ENCODE measurements at places on chromosomes 5 and 9.

DNA sequence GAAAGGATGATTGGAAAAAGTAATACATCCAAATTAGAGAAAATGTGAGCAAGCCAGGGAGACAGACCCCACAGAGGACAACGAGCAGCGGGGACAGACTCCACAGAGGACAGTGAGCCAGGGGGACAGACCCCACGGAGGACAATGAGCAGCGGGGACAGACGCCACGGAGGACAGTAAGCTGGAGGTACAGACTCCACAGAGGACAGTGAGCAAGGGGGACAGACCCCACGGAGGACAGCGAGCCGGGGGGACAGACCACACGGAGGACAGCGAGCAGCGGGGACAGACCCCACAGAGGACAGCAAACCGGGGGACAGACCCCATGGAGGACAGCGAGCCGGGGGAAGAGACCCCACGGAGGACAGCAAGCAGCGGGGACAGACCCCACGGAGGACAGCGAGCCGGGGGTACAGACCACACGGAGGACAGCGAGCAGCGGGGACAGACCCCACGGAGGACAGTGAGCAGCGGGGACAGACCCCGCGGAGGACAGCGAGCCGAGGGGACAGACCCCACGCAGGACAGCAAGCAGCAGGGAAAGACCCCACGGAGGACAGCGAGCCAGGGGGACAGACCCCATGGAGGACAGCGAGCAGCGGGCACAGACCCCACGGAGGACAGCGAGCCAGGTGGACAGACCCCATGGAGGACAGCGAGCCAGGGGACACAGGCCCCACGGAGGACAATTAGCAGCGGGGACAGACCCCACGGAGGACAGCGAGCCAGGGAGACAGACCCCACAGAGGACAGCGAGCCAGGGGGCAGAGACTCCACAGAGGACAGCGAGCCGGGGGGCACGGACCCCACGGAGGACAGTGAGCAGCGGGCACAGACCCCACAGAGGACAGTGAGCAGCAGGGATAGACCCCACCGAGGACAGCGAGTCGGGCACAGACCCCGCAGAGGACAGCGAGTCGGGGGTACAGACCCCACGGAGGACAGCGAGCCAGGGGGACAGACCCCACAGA lies 1.9 kb upstream of the ZDHHC11 start:
- DNase-seq: no peak

DNA sequence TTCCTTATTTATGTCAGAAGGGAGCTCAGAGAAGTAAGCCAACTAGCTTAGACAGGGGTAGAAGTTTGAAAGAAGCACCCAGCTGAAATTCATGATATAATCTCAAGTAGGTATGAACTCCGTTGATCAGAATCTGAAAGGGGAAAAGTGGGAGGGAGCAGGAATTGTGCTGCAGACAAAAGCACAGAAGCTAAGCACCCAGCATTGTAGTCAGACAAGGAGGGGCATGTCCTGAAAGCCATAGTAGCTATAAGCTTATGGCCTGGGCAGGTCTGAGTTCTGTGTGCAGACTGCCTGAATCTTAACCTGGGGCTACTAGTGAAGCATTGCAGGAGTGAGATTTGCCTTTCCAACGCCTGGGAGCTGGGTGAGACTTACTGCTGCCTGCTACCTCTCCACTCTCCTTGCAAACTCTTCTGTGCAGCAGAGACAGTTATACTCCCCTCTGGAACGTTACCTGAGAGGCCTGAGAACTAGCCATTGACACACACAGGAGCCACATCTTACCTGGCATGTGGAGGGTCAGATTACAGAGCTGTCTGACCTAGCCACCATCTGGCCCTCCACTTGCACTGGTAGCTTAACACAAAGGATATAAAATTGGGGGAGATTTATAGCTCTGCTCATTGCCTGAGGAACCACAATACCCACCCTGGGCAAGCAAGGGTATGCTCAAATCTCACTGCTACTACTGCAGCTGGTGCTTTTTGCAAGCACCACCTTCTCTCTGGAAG lies 9.8 kb upstream of the CYLC2 start:
- DNase-seq: no peak

GRCh38 chr5:16784843-16785791 lies 151.0 kb downstream of the MYO10 start:
- DNase-seq: no peak

DNA sequence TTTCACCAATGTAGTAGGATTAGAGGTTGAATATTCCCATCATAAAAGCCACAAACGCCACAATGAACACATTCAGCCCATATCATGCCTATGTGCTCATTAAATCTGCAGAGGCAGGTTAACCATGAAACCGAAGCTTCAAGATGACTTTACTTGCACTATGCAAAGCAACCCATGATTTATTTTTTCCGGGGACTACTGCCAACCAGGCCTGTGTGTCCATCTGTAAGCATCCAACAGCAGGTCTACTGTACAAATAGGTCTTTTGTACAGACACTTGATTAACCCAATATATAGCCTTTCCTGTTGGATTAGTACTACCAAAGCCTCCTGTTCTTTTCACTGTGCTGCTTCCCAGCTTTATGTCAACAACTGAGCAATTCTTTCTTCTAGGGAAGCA lies 104.9 kb upstream of the CDH10 start:
- no peak for DNase-seq

DNA sequence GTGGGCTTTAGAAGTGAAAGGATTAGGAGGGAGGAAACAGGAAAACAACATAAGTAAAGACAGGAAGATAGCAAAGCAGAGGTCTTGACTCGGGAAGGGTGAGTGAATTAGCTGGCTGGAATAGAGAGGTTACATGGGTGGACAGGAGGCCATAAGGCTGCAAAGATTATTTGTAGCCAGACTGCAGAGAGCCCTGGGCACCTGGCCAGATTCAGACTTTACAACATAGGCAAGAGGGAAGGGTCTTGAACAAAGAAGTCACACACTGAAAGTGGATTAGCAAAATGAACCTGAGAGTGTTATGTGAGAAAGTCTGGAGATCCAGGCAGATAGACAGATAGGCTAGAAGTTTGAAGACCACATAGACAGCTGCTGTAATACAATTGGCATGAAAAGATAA lies 29.7 kb upstream of the CER1 start:
- DNase-seq: no peak

GRCh38 chr9:122936464-122936863 lies 4.4 kb upstream of the RABGAP1 start:
- DNase-seq: no peak

DNA sequence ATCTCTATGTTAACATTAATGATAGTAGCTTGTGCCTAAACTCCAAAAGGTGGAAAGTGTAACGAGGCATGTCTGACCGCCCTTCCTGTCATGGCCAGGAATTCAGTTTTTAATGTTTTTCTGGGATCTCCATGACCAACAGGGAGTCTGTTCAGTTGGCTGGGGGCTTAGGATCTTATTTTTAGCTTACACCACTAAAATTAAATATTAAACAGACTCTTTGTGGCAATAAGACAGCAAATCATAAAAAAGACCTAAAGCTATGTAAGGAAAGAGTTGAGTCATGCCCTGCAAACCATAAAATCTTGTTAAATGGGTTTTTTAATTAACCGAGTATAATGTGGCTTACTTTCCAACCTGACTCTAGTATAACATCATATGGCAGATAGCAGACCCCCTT lies 247.8 kb downstream of the DIRAS2 start:
- DNase-seq: no peak

DNA sequence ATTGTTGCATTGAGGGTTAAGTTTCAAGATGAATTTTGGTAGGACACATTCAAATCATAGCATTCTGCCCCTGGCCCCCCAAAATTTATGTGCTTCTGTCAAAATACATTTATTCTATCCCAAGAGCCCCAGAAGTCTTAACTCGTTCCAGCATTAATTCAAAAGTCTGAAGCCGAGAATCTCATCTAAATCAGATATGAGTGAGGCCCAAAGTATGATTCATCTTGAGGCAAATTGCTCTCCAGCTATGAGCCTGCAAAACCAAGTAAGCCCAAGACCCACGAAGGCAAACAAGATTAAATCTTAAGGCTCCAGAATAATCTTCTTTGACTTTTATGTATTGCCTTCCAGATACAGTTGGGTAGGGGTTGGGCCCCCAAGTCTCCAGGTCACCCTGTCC lies 19.2 kb downstream of the TNPO1 start:
- DNase-seq: no peak

- no peak for DNase-seq
Measured at GRCh38 chr9:120424248-120424647, 155.7 kb downstream of the CDK5RAP2 start.

DNA sequence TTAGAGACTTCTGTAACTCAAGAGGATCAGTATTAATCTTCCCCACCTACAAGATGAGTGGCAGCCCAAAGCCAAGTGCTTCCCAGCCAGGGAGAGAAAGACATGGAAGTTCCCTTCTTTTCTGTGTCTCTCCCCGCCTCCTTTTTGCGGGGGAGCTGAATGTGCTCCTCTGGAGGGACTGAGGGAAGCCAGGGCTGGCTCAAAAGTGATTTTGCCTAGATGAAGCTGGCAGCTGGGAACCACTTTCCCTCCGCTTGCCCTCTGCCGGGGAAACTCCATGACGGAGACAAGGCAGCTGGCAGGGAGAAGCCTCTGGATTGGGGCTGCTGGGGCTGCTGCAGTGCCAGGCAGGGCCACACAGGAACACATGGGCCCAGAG lies 24.4 kb downstream of the EGR1 start:
- DNase-seq: no peak

DNA sequence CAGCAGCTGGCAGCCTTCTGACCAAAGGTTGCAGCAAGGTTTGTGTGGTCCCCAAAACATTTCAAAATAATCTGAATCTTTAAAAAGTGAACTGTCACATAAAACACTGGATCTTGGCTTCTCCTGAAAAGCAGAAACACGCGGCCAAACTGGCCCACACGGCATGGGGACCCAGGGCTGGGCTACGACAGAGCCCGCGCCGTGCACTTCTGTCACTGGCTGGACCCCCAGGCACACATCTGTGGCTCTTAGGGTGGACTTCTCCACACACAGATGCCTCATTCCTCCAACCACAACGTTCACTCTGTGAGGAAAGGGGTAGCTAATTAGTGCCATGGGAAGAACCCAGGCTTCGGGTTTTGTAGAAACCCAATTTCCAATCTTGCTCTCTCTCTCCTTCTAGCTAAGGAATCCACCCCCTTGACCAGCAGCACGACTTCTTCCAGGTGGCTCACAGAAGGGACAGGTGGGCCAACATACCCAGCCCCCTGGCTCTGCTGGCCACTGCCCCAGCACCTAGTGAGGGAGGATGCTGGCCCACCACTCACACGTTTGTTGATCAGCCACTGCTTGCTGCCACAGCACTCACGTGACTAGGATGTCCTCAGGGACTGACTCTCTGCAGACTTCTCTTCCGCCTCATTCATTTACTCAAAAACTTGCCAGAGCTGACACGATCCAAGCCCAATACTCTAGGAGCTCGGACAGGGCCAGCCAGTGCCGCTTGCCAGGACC lies 17.9 kb downstream of the LMAN2 start:
- no peak for DNase-seq

GRCh38 chr9:82110881-82111280 lies 122.3 kb downstream of the SPATA31D1 start:
- no peak for DNase-seq

DNA sequence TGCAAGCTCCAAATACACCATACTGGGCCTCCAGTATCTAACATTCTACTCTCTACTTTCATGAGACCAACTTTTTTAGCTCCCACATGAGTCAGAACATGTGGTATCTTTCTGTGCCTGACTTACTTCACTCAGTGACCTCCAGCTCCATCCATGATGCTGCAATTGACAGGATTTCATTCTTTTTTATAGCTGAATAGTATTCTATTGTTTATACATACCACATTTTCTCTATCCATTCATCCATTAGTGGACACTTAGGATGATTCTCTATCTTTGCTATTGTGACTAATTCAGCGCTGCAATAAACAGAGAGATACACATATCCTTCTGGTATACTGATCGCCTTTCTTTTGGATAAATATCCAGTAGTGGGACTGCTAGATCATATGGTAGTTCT lies 68.5 kb downstream of the EPB41L4A start:
- DNase-seq: no peak

GRCh38 chr5:119323601-119324000 lies 32.2 kb upstream of the TNFAIP8 start:
- no peak for DNase-seq

DNA sequence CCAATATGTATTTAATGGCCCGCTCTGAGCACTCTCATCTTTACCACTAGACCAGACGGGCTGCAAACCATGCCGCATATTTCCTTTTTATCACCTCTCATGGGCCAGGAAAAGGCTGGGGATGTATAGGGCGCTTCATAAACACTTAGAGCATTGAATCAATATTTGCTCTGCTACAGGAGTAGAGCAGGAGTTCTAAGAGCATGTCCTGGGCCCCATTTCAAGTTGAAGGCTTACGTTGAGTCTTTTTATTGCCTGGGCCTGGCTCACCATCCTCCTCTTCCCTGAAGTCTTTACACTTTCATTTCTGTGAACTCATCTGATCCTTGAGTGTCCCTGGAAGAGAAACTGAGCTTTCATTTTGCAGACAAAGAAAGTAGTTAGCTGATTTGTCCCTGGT lies 112.4 kb downstream of the FSTL4 start:
- DNase-seq: no peak

GRCh38 chr5:60287174-60287771 lies 393.7 kb upstream of the PDE4D start:
- peak; percentile 96 for DNase-seq

- peak; percentile 23 for DNase-seq
Measured at GRCh38 chr5:116577064-116577788, 2.6 kb upstream of the SEMA6A start.

GRCh38 chr5:59840200-59840601 lies 53.3 kb downstream of the PDE4D start:
- DNase-seq: no peak

- DNase-seq: no peak
Measured at GRCh38 chr9:18014556-18014955, 435.7 kb downstream of the SH3GL2 start.

DNA sequence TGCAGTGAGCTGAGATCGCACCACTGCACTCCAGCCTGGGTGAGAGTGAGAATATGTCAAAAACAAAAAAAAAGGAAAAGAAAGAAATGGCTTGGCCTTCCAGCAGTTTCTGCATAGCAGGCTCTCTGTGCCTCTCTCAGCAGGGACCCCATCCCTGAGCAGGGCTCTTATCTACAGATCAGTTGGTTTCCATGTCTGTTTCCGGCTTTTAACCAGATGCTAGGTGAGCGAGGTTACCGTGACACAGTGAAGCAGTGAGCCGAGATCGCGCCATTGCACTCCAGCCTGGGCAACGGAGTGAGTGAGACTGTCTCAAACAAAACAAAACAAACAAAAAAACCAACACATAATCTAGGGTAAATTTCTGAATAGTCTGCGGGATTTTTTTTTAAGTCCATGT lies 51.4 kb downstream of the COL5A1 start:
- peak; percentile 14 for DNase-seq

GRCh38 chr5:93403141-93403928 lies 177.7 kb downstream of the NR2F1-AS1 start:
- DNase-seq: no peak

DNA sequence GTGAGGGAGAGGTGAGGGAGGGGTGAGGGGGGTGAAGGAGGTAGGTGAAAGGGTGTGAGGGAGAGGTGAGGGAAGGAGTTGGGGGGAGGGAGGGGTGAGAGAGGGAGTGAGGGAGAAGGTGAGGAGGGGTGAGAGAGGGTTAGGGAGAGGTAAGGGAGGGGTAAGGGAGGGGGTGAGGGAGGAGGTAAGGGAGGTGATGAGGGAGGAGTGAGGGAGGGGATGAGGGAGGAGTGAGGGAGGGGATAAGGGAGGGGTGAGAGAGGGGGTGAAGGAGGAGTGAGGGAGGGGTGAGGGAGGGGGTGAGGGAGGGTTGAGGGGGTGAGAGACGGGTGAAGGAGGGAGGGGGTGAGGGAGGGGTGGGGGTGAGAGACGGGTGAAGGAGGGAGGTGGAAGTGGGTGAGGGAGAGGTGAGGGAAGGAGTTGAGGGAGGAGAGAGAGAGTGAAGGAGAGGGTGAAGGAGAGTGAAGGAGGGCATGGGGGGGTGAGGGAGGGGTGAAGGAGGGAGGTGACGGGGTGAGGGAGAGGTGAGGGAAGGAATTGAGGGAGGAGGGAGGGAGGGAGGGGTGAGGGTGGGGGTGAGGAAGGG lies 18.5 kb downstream of the NINJ1 start:
- no peak for DNase-seq

Data from NB4 (cell line).